Inflammatory macrophage treated with lipopolysaccharide for 4 hours (primary cell): ENCODE measurements at places on chromosomes 12 and 14.

- no peak for DNase-seq
Measured at GRCh38 chr12:18992336-18992735, 137.2 kb upstream of the PLEKHA5 start.

- no peak for DNase-seq
Measured at GRCh38 chr14:97644365-97644764, 847.2 kb downstream of the VRK1 start.

DNA sequence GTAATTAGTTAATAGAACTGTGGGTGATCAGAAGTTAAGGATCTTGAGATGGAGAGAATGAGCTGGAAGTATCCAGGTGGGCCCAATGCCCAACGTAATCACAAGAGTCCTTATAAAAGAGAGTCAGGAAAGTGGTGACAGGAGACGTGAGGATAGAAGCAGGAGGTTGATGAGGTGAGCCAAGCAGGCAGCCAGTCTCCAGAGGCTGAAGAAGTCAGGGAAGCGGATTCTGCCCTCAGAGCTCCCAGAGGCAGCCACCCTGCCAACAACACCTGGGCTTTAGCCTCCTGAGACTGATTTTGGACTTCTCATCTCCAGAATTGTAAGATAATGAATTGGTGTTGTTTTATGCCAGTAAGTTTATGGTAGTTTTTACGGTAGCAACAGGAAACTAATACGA is 10.1 kb upstream of the SAV1 start:
- DNase-seq = no peak

- peak; percentile 26 for DNase-seq
Measured at GRCh38 chr14:68571114-68571591, 221.7 kb downstream of the ZFP36L1 start.

GRCh38 chr14:97277711-97278110 is 480.5 kb downstream of the VRK1 start:
- no peak for DNase-seq

- no peak for DNase-seq
Measured at GRCh38 chr12:130342442-130342841, 4.8 kb downstream of the PIWIL1 start.

DNA sequence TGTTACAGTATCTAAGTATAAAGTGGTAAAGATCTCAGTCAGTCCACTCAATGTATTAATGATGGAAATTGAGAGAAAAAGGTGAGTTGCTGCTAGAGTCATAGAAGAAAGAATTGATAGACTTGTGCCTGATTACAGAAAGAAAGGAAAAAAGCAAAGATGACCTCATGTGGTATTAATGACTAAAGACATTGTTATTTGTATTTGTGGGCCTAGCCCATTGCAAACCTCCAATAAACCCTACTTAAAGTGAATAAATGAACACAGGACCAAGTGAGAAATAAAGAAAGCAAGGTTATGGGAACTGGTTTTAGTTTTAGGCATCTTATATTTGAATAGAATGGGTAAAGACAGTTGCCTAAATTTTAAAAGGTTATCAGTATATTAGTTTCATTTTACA is 105.5 kb downstream of the SYT1 start:
- no peak for DNase-seq

DNA sequence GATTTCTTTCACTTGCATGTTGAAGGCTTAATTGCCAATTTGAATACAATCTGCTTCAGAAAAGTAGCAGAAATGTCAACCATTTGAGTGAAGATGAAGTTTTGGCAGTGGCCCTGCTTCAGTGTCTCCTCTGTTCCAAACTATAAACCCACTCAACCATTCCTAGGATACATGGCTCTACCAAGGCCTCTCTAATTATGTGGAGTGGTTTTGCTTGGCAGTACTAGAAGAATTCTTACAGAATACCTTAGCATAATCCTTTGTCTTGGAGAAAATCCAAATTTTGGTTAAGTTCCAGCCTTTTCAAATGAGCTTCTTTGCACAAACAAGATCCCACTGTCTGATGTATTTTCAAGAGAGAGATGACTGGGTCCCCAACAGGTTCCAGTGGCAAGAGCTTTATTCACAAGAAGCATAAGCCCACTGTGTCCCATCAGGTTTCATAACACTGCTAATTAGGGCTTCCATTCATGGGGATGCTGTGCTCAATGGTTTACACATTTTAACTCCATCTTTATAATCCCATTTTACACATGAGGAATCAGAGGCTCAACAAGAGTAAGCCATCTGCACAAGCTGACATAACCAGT is 234.5 kb downstream of the IPO8 start:
- no peak for DNase-seq
